ENCODE measurements at places on chromosomes 3 and 15.

DNA sequence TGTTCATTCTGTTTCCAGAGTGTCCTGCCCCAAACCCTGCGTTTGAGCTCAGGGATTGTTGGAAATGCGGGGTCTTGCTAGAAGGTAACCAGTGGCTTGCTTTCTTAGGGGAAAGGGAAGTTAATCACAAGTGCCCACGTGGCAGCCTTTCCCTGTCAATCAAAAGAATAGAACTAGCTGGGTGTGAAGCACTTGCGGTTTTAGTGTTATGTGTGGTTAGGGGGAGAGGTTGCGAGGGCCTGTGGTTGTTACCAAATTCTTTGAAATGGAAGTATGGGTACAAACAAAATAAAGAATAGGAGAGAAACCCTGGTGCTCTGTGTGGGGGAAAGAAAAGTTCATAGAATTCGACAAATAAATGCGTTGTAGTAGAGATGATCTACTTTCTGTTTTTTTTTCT, 67.6 kb downstream of the FNDC3B start:
- DNase-seq: no peak

- DNase-seq: no peak
These were observed 831.7 kb downstream of the CADM2 start for GRCh38 chr3:85790445-85791030.

DNA sequence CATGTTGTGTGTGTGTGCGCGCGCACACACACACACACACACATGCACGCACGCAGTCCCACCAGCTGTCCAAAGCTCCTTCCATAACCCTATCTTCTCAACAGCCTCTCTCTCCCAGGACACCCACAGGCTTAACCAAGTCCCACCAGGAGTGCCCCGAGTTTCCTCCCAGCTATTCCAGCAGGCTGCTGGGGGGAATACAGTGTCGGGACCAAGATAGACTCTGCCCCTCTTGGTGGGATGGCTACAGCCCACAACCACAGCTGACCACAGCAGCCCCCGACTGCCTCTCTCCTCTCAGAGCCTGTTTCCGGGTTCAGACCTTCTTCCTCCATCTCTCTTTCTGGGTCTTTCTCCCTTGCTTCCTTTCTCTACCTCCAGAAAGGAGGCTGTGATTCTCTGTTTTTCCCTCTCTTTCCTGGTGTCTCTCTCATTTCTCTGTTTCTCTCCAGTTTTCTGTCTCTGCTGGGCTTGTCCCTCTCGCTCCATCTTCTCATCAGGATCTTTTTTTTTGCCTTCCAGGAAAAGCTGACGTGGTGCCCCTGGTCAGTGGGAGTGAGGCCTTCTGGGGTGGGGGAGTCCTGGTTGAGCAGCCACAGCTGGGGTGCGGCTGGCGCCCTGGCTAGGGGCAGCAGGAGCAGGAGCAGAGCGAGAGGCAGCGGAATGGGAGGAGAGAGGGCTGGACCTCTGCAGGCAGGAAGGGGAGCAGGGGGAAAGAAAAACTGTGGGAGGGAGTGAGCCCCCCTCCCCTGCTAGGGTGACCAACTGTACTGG, 3.3 kb upstream of the ISLR start:
- no peak for DNase-seq

GRCh38 chr3:171908731-171909130, 65.6 kb downstream of the TMEM212 start:
- DNase-seq: no peak

GRCh38 chr15:67783303-67783702, 42.0 kb upstream of the SKOR1 start:
- no peak for DNase-seq

- no peak for DNase-seq
These were observed 156.2 kb downstream of the MEGF11 start for GRCh38 chr15:66097151-66098021.

- DNase-seq: no peak
These were observed 500.5 kb downstream of the TBL1XR1 start for GRCh38 chr3:176696816-176697215.

DNA sequence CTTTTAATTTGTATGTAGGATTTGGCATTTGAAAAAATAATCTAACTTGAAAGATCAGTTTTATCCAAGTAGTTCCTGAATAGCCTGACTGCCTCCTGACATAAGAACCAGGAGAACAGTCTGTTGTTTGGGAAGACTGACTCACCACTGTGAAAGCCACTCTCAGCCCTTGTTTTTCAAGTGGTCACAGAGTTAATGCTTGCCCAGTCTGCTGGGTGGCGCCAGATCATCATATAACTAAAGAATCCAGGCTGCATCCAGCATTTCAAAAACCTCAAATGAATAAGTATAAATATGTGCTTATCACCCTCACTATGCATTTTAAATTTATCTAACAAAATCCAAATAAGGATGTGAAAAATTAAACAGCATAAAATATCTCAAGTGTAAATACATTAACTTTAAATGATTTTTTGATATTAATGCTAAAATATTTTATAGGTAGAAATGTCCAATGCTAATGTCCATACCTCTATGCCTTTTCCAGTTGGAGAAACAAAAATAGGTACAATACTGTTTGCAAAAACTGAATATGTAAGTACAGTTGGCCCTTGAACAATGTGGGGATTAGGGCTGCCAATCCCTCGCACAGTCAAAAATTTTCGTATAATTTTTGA, 26.9 kb upstream of the ZBBX start:
- DNase-seq: no peak

DNA sequence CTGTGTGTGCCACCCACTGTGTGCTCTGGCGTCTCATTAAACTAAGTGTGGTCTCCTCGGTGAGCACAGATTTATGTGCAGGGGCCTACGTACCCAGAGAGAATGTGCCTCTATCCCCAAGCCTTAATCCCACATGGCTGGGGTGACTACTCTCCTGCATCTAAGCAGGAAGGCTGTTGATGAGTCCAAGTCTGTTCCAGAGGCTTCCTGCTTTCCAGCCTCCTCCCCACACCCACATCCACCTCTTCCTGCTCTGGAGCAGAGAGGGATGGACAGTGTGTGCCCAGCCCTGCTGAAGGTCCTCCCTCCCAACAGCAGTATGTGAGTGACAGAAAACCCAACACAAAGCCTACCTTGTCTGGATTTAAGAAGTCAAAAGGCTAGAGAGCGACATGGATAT, 38.8 kb upstream of the BCL2L10 start:
- DNase-seq: no peak

GRCh38 chr3:187966096-187966495, 187.9 kb upstream of the LPP start:
- no peak for DNase-seq

GRCh38 chr15:70095408-70096214, 2.1 kb downstream of the TLE3 start:
- DNase-seq: no peak

- no peak for DNase-seq
These were observed 395.2 kb upstream of the AZI2 start for GRCh38 chr3:28743831-28744230.

DNA sequence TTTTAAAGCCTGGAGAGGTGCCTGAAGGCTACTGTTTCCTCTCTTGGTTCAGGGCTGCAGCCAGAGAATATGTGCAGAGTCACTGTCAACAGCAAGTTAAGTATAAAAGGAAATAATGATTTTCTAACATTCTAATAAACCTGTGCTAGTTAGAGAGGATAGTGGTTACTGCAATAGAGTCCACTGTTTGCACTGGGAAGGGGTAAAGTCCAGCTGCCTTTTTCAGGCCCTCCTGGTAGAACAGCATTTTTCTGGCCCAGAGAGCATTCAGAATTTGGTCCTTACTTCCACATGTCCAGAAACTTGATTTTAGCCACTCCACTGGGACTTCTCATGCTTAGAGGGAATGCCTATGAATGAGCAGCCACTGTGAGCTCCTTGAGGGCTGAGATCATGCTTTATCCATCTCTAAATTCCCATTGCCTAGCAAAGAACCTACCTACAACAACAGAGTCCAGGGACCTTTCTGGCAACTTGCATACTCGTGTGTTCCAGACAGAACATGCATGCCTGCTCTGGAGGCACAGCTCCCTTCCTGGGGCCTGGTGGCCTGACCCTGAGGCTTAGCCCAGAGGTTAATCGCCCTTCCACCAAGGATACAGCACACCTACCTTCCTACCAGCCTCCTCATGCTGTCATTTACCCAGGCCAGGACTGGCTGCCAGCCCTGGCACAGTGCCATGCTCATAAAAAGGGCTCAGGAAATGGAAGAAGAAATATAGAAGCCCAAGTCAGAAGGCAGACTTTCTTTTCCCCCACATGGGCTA, 50.3 kb upstream of the ATP13A3 start:
- DNase-seq: no peak

DNA sequence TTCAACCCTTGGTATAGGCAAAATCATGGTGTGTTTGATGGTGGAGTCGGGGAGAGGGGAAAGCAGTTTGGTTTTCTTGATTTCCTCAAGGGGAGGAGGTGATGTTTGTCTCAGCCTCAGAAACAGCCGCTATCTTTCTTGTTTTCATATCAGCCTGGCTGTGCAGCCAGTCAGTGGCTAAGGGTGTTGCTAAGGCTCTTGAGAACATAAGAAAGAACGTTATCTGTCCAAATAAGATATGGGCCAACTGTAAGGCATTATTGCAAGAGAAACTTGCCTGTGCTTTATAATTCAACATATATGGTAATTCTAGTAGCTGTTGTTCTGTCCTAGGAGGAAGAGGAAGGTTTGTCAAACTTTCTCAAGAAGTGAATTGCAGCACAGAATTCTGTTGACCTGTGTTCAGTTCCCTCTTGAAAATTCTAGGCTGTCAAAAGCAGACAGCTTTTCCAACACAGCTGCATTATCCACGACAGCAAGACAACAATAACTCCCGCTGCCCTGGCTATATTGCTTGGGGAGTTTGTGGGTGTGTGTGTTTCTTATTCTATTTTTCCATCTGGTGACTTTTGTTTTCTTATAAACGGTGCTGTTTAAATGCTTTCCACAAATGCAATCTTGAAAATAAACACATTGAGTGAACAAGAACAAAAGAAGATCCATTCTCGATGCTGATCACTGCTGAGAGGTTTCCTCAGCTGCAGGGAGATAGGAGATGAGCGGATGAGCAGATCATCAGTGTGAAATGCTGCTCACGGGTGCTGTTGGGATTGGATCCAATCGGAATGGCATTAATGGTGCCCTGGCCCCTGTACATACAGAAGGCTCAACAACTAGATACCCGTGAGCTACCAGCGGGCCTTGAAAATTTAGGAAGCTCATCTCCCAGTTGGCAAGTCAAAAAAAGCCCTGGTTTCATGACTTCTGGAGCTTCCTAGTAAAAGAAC, 90.8 kb upstream of the TNFAIP8L3 start:
- no peak for DNase-seq

DNA sequence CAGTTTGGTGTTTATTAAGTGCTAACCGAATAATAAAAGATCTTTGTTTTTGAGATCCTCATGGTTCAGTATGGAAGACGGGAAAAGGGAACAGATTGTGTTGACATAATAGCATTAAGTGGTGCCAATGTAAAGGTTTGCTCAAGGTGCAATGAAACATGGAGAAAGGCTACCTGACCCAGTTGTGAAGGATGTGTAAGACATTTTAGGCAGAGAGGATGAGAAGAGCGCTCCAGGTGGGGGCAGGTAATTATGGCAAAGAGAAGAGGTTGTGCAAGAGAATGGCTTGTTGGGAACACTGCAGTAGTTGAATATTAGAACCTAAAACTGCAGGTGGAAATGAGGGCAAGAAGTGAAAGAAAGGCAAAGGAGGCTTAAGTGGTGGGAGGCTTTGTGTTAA, 140.8 kb downstream of the DIPK2A start:
- DNase-seq: no peak

- no peak for DNase-seq
These were observed 97.3 kb downstream of the RTP4 start for GRCh38 chr3:187465503-187465902.

DNA sequence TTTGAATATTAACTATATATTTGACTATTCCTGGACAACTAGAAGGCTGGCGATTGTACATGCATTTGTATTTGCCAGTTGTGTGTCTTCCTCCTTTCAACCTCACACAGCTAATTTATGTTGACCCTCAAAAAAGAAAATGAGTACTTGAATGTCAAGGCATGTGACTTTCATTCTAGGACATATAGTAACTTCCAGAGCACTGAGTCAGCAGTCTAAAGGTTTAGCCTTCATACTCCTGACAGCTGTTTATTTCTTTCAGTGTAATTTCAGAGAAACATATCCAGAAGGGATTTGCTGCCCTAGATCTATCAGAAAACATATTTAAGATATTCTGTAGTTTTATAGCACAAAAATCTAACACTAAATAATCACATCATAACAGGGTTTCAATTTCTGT, 74.6 kb upstream of the GOLGA8J start:
- no peak for DNase-seq

DNA sequence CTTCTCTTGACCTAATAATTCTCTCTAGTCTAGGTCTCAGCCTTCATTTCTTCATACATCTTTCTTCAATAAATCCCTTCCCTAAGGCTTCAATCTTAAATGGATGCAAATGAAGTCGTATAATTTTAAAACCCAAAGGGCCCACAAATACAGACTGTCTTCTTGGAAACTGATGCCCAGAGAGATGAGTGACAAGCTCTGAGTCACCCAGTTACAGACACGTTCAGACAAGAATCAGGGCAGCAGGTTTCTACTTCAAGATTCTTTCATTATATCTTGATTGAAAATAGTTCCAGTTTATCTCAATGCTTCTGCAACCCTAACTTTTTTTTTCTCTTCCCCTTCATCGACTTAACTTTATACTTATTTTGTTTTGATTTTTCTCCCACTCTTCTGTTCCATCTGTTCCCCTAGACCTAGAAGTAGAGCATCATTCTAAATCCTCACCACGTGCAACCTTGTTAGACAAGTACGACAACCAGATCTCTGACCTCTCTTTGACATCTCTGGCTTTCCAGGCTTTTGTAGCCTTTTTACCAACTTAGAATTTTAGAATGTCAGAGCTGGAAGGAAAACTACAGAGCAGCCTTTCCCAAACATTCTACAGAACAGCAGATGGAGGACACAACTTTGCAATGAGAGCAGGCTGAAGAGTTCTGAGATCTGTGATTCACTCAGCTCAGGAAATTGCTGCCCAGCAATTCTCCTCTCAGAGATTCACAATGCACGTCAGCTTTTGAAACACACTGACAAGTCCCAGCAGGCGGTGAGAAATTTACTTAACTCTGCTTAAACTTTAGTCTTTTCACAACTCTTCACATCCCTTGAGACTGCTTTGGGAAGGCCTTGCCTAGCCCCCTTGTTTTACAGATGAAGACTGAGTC, 25.3 kb downstream of the NCEH1 start:
- DNase-seq: no peak

DNA sequence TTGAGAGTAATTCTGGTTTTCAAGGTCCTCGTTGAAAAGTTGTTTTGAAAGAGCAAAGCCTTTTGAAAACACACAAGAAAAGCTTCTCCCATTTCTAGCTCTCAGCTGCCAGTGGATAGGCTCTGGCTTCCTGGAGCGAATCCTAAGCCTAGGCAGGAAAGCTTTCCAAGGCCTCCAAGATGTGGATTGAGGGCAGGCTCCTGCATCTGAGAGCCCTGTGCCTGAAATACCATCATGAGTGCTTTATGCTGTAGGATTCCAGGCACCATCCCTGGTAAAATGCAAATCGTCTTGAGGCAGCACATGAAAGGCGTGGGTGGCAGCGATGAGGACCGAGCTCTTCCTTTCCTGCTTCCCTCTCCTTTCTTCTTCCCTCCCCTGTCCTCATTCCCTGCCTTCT, 60.7 kb upstream of the CORO2B start:
- no peak for DNase-seq
